ENCODE measurements at places on chromosomes 11 and 22.

DNA sequence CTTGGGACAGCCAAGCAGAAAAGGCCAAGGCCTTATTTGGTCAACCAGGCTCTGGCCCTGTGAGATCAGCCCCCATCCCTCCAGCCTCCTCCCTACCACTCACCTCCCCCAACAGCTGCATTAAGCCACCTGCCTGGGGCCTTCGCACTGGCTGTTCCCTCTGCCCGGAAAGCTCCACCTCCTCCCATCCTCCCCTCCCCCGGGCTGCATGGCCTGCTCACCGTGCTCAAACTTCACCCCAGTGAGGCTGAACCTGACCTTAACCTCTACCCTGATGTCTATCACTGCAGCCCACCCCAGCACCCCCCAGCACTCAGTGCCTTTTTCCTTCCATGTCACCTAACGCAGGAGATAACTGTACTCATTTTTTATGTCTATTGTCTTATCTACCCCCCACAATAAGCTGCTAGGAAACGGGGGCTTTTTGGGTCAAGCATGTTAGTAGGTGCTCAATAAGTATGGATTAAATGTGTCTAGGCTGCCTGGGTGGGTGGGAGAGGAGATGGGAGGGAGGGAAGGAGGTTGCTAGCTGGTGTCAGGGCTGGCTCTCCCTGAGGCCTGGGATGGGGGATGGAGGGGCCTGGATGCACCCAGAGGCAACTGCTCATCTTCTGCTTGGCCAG is 912 bp downstream of the PTPRCAP start:
- peak; percentile 87 for DNase-seq

DNA sequence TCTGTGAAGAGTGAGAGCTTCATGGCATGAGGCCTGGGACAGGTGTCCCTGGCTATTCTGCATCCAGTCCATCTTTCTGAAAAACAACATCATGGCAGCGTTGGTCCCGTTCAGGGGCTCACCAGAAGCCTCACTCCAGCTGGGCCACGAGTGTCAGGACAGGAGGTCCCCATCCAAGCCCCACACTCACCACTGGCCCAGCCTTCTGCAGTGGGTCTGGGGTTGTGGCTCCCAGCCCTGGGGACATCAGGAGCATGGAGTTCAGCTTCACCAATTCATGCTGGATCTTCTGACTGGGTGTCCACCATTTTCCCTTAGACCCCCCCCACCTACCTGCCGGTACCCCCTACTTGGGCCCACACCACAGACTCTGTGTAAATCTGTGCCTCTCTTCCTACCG is 400.3 kb downstream of the BRD1 start:
- no peak for DNase-seq

- no peak for DNase-seq
Observed at GRCh38 chr22:41360126-41360525, 21.6 kb upstream of the TEF start.

GRCh38 chr22:32333141-32333768 is 24.4 kb upstream of the RFPL3 start:
- DNase-seq: no peak

All from activated CD4-positive, alpha-beta T cell treated with anti-CD3 and anti-CD28 coated beads for 48 hours (primary cell).